ENCODE measurements at places on chromosomes 7 and 10.

DNA sequence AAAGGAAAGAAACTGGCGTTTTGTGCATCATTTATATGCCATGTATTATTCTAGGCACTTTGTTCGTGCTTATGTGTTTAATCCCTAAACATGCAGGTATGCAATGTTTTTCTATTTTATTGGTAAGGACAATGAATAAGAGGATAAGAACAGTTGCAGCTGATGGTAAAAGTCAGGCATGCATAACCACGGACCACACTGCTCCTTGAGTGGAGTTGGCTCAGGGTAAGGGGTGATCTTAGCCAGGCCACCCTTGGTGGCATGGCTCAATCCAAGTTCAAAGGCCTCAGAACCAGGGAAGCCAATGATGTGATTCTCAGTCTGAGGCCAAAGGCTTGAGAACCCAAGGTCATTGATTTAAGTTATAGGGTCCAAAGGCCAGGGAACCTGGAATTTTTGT lies 1068.1 kb downstream of the NRG3 start:
- no peak for DNase-seq

GRCh38 chr7:131638641-131639430 lies 82.4 kb upstream of the PODXL start:
- DNase-seq: no peak

DNA sequence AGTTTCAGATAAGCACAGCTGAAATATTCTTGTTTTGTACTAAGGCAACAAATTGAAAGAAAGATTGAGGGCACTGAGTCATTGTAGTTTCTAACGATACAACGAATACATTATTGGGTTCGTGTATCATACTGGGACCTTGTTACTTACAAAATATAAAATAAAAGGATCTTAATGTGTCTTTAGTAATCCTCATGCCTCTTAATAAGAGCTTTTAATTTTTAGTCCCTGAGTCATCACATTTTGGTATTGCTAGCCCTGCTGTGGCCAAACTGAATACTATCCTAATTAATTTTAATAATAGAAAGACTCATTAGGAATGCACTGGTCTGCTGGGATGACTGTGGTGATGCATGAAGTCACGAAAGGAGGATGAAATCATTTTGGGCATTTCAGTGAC lies 309.7 kb downstream of the EXOC4 start:
- DNase-seq: no peak

DNA sequence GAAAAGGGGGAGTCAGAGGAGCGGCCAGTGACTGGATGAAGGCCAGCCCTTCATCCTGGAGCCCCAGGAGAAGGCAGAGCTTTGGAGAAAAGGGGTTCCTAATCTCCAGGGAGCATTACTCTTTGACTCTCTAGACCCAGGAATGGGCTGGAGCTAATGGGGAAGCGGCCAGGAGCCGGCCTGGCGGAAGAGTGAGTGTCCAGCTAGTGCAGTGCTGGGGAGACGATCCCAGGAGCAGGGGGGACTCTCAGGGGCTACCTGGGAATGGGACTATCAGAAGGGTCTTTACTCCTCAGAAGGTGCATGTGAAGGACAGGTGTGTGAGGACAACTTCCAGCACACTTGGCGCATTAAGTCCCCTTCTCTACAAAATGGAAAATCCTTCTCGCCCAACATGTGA lies 2.4 kb upstream of the PAX2 start:
- DNase-seq: no peak

GRCh38 chr7:104136561-104136960 lies 71.3 kb downstream of the ORC5 start:
- no peak for DNase-seq

- no peak for DNase-seq
Measured at GRCh38 chr10:94363251-94363565, 469 bp upstream of the NOC3L start.

DNA sequence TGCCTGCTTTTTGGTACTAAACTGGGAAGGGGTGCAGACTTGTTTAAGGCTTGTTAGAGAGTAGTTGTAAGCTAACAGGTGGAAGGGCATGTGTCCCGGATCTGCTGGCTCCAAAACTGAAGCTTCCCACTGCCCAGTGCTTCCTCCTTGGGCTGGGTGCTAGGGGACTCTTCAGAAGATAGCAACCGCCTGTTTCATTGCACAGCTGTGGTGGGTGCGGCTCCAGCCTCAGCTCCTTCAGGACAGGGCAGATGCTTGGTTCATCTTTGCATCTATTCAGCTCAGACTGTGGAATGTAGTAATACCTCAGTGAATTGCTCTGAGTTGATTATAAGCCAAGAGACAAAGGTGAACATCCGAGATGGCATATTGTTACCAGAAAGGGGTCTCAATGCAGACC lies 527.1 kb downstream of the TYW1 start:
- no peak for DNase-seq

- DNase-seq: no peak
Measured at GRCh38 chr10:124184208-124184830, 90.9 kb upstream of the CHST15 start.

DNA sequence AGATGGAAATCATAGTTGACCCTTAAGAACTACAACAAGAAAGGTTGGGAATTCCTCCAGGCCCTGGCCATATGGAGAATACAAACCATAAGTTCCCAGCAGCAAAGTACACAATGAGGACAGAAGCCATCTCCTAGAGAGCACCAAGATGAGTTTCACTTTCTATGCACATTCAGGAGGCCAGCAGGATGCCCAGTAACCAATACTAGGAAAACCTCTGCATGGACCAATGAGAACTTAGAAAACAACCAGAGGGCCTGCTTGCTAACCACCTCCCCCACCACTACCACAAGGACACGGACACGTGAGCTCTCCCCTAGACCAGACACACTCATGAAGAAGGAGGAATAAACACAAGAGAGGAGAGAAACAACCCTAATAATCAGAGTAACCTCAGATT lies 56.3 kb downstream of the IFIT5 start:
- no peak for DNase-seq

DNA sequence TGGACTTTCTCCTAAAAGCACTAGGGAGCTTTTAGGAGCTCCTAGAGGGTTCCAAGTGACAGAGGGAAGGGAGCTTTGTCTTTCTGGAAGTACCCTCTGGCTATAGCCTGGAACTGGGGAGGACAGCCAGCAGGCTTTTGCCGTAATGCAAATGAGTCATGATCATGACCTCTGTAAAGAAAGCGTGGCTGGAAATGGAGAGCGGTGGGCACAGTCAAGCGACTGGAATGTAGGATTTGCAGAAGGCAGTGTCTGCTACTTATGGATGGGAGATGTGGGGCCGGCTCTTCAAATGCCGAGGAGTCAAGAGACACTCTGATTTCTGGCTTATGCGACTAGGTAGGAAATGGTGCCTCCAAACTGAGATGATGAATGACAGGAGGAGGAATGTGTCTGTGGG lies 34.6 kb upstream of the PLPP4 start:
- peak; percentile 90 for DNase-seq

- DNase-seq: no peak
Measured at GRCh38 chr7:134394056-134394455, 64.8 kb downstream of the AKR1B1 start.
